ENCODE measurements at places on chromosomes 6 and 20. TPM values are rescaled to one million over a fixed set of nuclear protein-coding genes. Genes with fewer than 3 reads are reported as not detected.

Gene SLC26A8
- total RNA-seq, result 0.09 TPM

- H3K27ac ChIP-seq, result no peak overlapping the region
- peaks cover 3% of the 10 kb centered on the region for H3K36me3 ChIP-seq
- no peaks in the 10 kb centered on the region for H3K27me3 ChIP-seq
- H3K4me1 ChIP-seq, result peaks cover 8% of the 10 kb centered on the region
- H3K4me3 ChIP-seq, result no peak overlapping the region
- no peak for DNase-seq
Measured at GRCh38 chr6:13365320-13365719, 37.0 kb upstream of the TBC1D7 start.

DNA sequence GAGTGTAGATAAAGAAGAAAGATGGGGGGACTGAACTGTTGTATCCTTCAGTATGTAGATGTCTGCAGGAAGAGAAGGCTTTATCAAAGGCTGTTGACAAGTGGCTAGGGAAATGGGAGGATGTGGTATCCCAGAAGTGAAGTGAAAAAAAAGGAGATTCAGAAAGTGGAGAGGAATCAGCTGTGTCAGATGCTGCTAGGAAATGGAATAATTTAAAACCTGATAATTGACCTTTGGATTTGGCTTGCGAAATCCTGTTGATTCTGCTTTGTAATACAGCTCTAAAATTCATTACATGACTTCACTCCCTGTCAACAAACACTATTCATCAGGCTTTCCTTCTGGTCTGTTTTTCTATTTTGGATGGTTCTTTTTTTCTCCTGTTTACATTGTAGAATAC, 41.7 kb downstream of the PHF3 start:
- peaks cover 26% of the 10 kb centered on the region for H3K36me3 ChIP-seq
- H3K27me3 ChIP-seq, result no peaks in the 10 kb centered on the region
- H3K4me3 ChIP-seq, result no peak overlapping the region
- H3K4me1 ChIP-seq, result no peaks in the 10 kb centered on the region
- no peak for DNase-seq

- H3K27ac ChIP-seq, result no peak overlapping the region
- H3K4me1 ChIP-seq, result peaks cover 8% of the 10 kb centered on the region
- DNase-seq, result no peak
- no peaks in the 10 kb centered on the region for H3K27me3 ChIP-seq
- peaks cover 42% of the 10 kb centered on the region for H3K36me3 ChIP-seq
Measured at GRCh38 chr20:63702751-63703470, 4.9 kb downstream of the ARFRP1 start.

DNA sequence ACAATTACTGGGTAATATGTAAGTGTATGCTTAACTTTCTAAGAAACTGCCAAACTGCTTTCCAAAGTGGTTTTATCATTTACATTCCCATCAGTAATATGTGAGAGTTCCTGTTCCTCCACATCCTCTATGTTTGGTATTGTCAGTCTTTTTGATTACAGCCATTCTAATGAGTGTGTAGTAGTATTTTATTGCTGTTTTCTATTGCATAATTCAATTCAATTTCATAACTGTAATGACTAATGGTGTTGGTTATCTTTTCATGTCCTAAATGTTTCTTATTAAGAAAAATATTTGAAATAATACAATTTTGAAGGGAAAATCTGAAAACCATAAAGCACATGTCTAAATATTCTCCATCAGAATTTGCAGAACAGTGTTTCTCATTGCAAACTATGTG, 119.3 kb downstream of the MAP3K7 start:
- no peak overlapping the region for H3K27ac ChIP-seq
- no peaks in the 10 kb centered on the region for H3K36me3 ChIP-seq
- DNase-seq, result no peak
- no peaks in the 10 kb centered on the region for H3K27me3 ChIP-seq
- H3K4me3 ChIP-seq, result no peak overlapping the region

- no peak for DNase-seq
- H3K36me3 ChIP-seq, result no peaks in the 10 kb centered on the region
- no peaks in the 10 kb centered on the region for H3K4me1 ChIP-seq
- no peaks in the 10 kb centered on the region for H3K27me3 ChIP-seq
- no peak overlapping the region for H3K27ac ChIP-seq
Measured at GRCh38 chr20:23436681-23437080, 2.8 kb upstream of the CSTL1 start.
